Inflammatory macrophage treated with lipopolysaccharide for 4 hours (primary cell): ENCODE measurements at places on chromosomes 12 and 14.

- no peak for DNase-seq
Observed at GRCh38 chr12:1510056-1510812, 84.1 kb downstream of the FBXL14 start.

GRCh38 chr14:43877351-43877960, 629.6 kb downstream of the FSCB start:
- no peak for DNase-seq

DNA sequence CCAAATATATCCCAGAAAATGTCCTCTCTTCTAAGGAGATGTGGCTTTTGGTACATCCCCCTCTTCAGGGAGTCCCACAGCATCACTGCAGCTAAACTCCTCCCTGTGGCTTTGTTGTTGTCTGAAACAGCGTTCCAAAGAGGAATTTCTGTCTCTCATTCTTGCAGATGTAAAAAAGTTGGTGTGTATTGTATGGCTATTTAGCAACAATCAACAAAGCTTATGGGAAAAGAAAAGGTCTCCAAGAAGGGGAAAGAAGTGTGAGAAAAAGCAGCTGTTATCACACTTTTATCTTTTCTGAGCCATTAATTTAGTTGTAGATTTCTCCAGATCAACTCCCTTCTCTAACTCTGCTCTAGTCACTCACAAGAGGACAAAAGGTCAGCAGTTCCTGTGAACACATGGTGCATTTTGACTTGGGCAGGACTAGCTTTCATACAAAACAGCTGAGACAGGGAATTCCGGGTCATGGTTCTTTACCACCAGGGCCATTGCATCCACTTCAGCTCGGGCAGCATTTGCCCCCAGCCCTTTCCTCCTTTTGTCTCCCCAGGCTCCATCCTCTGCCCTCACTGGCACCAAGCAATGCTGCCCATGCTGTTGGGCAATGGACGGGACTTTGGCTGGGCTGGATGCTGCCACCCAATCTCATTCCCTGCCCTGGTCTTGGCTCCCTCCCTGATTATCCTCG, 184.7 kb downstream of the TMX1 start:
- DNase-seq, result no peak

GRCh38 chr14:101226603-101227425, 323.3 kb upstream of the RTL1 start:
- no peak for DNase-seq

GRCh38 chr14:99287269-99287942, 15.4 kb upstream of the BCL11B start:
- DNase-seq, result no peak

- no peak for DNase-seq
Observed at GRCh38 chr12:107366322-107366721, 273.0 kb upstream of the CRY1 start.

GRCh38 chr12:94783343-94783742, 133.0 kb upstream of the TMCC3 start:
- DNase-seq, result no peak

DNA sequence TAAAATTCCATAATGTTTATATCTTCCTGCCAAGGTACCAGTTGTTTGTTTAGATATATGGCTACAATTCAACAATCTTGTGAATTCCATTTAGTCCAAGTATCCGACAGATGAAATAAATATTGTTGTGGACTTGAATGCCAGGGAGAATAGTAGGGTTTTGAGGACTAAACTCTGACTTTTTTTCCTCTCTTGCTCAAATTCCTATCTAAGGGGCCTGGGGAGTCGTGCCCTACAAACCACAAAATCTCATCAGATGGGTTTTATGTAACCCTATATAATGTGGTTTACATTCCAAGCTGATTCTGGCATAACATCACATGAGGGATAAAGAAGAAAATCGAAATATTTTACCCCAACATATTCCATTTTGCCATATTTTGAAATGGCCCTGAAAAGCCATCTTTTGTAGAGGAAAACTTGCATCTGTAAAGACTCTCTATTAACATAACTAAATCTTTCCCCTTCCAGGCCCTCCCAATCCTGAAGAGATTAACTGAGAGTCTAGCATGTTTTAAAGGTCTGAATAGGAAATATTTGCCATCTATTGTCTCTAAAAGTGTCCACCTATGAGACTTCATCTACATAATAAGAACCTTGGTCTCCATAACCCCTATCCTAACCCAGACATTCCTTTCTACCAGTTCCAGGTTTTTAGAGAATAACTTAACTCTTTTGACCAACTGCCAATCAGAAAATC, 184.7 kb upstream of the KITLG start:
- DNase-seq, result no peak

DNA sequence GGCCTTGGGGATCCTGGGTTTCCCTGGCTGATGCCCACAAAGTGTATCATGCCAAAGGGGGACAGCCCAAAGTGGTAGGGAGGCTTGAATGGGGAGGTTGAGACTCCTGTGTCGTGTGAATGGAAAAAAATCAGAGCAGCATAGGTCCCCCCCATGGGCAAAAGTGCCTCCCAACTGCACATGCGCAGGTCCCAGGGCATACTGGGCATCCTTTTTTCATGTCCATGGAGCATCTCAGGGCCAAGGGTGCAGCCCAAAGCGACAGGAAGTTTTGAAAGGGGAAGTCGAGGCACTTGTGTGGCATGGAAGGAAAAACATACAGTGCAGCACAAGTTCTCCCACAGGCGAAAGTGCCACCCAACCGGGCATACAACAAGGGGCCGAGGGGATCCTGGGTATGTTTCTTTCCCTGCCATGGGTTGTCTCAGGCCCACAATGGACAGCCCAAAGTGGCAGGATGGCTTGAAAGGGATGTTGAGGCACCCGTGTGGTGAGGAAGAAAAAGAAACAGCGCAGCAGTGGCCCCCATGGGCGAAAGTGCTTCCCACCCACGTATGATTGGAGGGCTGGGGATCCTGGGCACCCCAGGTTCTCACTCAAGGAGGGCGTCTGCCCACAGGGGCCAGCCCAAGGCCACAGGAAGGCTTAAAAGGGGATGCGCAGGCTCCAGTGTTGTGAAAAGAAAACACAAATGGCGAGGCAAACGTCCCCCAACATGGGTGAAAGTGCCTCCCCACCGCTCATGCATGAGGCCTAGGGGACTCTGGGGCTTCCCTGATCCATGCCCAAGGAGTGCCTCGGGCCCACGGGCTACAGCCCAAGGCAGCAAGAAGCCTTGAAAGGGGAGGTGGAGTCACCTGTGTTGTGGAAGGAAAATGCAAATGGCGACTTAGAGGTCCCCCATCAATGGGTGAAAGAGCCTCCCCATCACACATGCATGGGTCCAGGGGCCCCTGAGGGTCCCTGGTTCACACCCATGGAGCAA, 573.7 kb downstream of the ALG10 start:
- DNase-seq, result no peak

DNA sequence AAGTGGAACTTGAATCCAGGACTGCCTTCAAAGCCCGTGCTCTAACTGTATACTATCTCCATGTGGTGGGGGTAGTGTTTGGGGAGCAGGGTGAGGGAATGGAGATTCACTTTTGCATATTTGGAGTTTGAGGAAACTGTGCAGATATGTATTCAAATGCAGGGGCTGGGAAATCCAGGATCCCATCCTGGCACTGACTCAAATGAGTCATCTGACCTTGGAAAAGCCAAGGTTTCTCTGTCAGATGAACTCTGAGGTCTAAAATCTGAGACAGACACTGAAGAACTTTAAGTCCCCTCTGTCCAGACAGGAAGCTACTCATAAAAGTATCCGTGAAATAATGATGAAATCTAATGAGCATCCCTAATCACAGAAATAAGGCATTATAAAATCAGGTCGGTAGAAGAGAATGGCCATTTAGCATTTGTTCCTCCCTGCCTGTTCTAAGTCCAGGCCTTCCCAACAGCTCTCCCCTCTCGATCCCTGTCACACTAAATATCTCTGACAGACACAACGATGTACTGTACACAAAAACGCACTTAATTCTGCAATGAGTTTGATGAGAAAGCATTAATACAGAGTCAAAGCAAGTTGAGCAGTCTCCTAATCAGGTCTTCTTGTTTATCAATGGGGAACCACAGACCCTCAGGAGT, 14.4 kb downstream of the NIN start:
- DNase-seq, result peak; percentile 31

- no peak for DNase-seq
Observed at GRCh38 chr12:123997033-123997822, 24.2 kb downstream of the ZNF664 start.

DNA sequence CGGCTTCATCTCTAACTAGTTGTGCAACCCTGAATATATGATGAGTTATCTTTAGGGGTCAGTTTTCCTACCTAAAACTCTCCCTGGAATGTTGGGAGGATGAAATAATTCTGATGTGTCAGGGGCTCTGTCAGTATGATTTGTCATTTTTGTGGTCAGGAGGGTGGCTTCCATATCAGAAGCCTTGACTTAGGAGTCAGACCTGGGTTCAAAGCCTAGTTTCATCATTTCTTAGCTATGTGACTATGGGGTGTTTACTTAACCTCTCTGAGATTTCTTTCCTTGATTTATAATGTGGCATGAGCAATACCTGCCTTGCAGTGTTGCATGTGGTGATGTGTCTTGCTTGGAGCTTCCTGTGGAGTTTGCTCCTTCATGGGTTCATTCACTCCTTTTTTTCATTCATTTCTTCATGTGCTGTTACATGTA, 146.8 kb downstream of the CHST11 start:
- peak; percentile 65 for DNase-seq

DNA sequence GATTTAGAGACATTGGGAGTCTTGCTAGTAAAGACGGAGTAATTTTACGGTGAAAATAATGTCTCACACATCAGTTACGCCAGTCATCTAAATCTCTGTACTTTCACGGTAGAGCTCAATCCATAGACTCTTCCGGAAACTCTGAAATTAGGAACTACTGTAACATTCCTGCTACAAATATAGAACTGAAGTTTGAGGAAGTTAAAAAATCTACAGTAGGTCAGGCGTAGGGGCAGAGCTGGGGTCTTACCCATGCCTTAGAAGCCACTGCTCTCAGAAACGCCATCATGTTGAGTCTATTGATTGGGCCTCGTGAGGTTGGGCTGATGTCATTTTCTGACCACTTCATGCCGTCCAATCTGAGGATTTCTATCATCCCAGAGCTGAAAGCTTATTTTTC, 1029.8 kb upstream of the TMEM132C start:
- peak; percentile 74 for DNase-seq

GRCh38 chr14:104393898-104394381, 185.6 kb upstream of the C14orf180 start:
- no peak for DNase-seq

DNA sequence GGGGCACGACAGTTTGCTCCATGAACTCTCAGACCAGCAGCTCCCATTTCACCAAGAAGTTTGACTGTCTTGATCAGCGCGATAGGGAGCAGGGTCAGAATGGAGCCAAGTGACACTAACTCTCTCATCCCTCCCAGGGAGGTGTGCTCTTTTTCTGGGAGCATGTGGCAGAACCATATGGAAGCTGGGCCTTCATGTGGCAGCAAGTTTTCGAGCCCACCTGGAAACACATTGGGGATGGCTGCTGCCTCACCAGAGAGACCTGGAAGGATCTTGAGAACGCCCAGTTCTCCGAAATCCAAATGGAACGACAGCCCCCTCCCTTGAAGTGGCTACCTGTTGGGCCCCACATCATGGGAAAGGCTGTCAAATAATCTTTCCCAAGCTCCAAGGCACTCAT, 24.0 kb downstream of the ITGA7 start:
- no peak for DNase-seq

- DNase-seq, result no peak
Observed at GRCh38 chr14:51458563-51458955, 193.2 kb upstream of the FRMD6 start.

- no peak for DNase-seq
Observed at GRCh38 chr14:86915406-86915805, 1077.6 kb downstream of the GALC start.

GRCh38 chr12:13023811-13024530, 20.2 kb upstream of the FAM234B start:
- DNase-seq, result peak; percentile 72

DNA sequence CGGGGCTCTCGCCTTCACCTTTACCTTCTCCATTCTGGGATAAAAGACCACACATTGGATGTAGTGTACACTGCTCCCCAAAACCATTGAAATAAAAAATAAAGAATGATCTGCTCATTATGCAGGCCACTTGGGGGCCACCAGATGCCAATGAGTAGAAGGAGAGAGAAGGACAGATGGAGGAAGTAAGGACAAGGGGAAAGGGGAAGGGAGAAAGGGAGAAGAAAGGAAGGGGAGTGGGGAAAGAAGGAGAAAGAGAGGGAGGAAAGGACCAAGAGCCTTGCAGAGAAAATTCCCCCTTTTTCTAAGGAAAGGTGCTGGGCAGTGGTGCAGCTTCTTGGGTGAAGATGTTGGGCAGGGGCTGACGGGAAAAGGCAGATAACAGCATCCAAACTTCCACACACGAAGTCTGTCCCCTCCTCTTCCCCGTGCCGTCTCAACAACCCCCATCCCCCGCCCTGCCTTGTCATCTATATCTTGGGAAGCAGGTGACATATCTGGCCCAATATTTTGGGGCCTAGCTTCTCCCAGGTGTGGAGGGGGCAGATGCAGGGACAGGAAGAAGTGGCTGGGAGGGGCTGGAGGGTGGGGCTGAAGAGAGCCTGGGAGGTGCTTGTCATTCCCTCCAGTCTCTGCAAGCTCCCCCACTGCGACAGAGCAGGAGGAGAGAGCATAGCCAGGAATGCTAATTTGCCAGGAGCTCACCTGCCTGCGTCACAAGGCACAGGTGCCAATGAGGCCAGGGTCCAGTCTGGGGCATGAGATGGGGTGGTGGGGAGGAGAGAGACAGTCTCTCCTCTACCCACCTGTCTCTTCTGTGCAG, 107.5 kb downstream of the SINHCAF start:
- DNase-seq, result no peak

GRCh38 chr12:75642226-75642625, 130.8 kb upstream of the KRR1 start:
- DNase-seq, result no peak

GRCh38 chr14:79947440-79948054, 263.8 kb downstream of the DIO2 start:
- DNase-seq, result no peak

GRCh38 chr14:64865109-64865508, 14.6 kb downstream of the SPTB start:
- DNase-seq, result no peak

- DNase-seq, result no peak
Observed at GRCh38 chr14:105168979-105169507, 467 bp upstream of the JAG2 start.

DNA sequence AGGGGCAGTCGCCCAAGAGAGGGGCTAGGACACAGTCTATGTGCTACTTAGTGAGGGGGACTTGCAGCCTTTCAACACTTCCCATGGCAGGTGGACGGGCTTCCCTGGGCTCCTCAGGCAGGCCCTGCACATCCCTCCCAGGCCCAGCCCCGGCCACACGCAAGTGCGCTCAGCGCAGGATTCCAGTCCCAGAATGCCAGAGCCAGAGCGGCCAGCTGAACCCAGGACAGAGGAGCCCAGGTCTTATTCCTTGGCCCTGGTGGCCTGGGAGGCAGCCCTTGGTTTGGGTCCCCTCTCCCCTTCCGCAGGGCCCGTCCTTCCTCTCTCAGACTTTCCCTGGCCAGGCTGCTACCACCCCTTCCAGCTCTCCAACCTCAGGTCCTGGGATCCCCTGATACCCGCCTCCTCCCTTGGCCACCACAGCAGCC, 12.0 kb downstream of the DLK1 start:
- no peak for DNase-seq
